ENCODE measurements at places on chromosomes 3 and 15. TPM values are rescaled to one million over a fixed set of nuclear protein-coding genes. Genes with fewer than 3 reads are reported as not detected.

GRCh38 chr3:160478338-160478737, 28.8 kb upstream of the TRIM59 start:
- H3K4me1 ChIP-seq, result peaks cover 46% of the 10 kb centered on the region
- H3K36me3 ChIP-seq, result peaks cover 8% of the 10 kb centered on the region
- H3K4me3 ChIP-seq, result peak overlapping the region; percentile 34
- peak; percentile 67 for DNase-seq
- H3K27ac ChIP-seq, result peak overlapping the region; percentile 53

GRCh38 chr3:171813897-171814460, 3.7 kb upstream of the PLD1 start:
- no peak for DNase-seq
- no peaks in the 10 kb centered on the region for H3K27me3 ChIP-seq
- H3K4me1 ChIP-seq, result peaks cover 55% of the 10 kb centered on the region
- peak overlapping the region; percentile 27 for H3K27ac ChIP-seq
- H3K4me3 ChIP-seq, result no peak overlapping the region

DNA sequence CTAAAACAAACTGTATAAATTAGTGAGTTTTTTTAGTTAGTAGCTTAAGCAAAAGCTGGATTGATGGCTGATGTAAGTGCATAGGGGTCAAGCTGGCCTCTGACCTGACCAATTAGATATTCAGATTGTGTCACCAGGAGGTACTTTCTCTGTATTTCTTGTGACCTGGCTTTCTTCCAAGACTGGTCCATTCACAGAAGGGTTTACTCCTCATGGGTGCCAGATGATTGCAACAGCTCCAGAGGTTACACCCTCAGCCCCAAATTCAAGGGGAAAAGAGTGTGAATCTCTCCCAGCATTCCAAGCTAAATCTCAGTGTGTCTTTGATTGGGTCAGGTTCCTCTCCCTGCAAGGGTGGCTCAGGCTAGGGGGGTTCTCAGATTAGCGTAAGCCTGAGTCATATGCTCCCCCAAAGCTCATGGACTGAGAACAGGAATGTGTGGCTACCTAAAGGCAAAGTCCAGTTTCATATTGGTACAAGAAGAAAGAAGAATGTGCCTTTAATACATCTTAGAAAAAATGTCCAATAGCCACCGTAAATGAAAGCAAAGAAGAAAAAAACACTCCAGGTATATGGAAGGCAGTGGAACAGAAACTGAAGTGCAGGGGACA, 16.5 kb downstream of the PML start:
- H3K27me3 ChIP-seq, result peaks cover 2% of the 10 kb centered on the region
- DNase-seq, result no peak
- peaks cover 25% of the 10 kb centered on the region for H3K4me1 ChIP-seq
- peaks cover 24% of the 10 kb centered on the region for H3K36me3 ChIP-seq

DNA sequence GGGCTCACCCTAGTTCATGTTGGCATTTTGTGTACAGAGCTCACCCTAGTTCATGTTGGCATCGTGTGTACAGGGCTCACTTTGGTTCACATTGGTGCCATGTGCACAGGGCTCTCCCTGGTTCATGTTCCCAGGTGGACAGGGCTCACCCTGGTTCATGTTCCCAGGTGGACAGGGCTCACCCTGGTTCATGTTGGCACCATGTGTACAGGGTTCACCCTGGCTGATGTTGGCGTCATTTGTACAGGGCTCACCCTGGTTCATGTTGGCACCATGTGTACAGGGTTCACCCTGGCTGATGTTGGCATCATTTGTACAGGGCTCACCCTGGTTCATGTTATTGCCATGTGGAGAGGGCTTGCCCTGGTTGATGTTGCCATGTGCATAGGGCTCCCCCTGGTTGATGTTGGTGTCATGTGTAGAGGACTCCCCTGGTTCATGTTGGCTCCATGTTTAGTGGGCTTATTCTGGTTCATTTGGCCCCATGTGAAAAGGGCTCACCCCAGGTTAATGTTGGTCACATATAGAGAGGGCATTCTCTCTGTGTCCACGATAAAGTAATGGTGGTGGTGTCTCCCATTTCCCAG, 31.7 kb upstream of the NR2C2 start:
- no peak overlapping the region for H3K4me3 ChIP-seq
- peaks cover 37% of the 10 kb centered on the region for H3K27me3 ChIP-seq
- no peaks in the 10 kb centered on the region for H3K36me3 ChIP-seq
- no peak for DNase-seq
- H3K27ac ChIP-seq, result no peak overlapping the region
- peaks cover under 1% of the 10 kb centered on the region for H3K4me1 ChIP-seq

- no peaks in the 10 kb centered on the region for H3K36me3 ChIP-seq
- H3K4me3 ChIP-seq, result no peak overlapping the region
- H3K27ac ChIP-seq, result no peak overlapping the region
Observed at GRCh38 chr15:45829336-45830153, 194.7 kb downstream of the SQOR start.

GRCh38 chr3:94249491-94250079, 186.7 kb downstream of the NSUN3 start:
- peaks cover 11% of the 10 kb centered on the region for H3K27me3 ChIP-seq
- DNase-seq, result peak; percentile 53
- H3K4me3 ChIP-seq, result no peak overlapping the region
- H3K36me3 ChIP-seq, result no peaks in the 10 kb centered on the region
- no peaks in the 10 kb centered on the region for H3K4me1 ChIP-seq

GRCh38 chr15:42332331-42332730, 27.0 kb upstream of the CAPN3 start:
- peaks cover 24% of the 10 kb centered on the region for H3K4me1 ChIP-seq
- peak overlapping the region; percentile 52 for H3K4me3 ChIP-seq
- DNase-seq, result peak; percentile 36
- H3K27me3 ChIP-seq, result no peaks in the 10 kb centered on the region

The GXYLT2 gene
- 4.2 TPM for total RNA-seq

The IL16 gene
- total RNA-seq, result not detected
